ENCODE measurements at places on chromosomes 5 and 9. TPM values are rescaled to one million over a fixed set of nuclear protein-coding genes. Genes with fewer than 3 reads are reported as not detected.
A peak's percentile ranks its signal among the peaks of the same experiment; 100 is the strongest.

FAM163B gene
- 1.2 TPM for total RNA-seq

SKP1 gene
- 272 TPM for total RNA-seq

TUBB4B gene
- 779 TPM for total RNA-seq

DNA sequence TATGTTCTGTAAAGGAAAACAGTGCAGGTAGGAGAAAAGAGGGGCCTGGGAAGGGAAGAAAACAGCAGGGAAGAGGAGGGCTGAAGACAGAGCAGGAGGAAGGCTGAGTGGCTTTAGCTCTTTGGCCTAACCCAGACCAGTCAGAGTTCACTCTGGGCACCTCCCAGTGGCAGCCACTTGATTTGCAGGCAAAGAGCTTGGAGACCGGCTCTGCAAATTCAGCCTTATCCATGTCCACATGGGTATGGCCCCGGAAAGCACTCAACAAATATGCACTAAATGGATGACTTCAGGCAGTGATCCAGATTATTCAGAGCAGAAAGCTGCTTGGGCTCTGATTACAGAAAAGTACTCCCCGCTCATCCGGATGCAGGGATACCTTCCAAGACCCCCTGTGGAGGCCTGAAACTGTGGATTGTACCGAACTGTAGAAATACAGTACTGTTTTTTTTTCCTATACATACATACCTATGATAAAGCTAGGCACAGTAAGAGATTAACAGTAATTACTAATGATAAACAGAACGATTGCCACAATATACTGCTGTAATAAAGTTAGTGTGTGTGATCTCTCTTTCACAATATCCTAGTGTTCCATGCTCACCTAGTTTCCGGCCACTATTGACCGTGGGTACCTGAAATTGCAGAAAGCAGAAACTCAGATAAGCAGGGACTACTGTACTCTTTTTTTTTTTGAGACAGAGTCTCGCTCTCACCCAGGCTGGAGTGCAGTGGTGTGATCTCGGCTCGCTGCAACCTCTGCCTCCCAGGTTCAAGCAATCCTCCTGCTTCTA lies 4.6 kb upstream of the RNU6ATAC start:
- no peaks in the 10 kb centered on the region for H3K27me3 ChIP-seq
- no peaks in the 10 kb centered on the region for H3K36me3 ChIP-seq
- DNase-seq = no peak
- H3K4me1 ChIP-seq = peaks cover 4% of the 10 kb centered on the region

GRCh38 chr5:150488519-150489359 lies 19.2 kb upstream of the NDST1 start:
- H3K4me3 ChIP-seq = no peak overlapping the region
- no peaks in the 10 kb centered on the region for H3K36me3 ChIP-seq
- peak overlapping the region; percentile 89 for H3K27ac ChIP-seq

- H3K27me3 ChIP-seq = no peaks in the 10 kb centered on the region
- no peaks in the 10 kb centered on the region for H3K36me3 ChIP-seq
- no peak overlapping the region for H3K4me3 ChIP-seq
- no peaks in the 10 kb centered on the region for H3K4me1 ChIP-seq
These were observed 27.4 kb downstream of the CENPK start for GRCh38 chr5:65535529-65535987.

DNA sequence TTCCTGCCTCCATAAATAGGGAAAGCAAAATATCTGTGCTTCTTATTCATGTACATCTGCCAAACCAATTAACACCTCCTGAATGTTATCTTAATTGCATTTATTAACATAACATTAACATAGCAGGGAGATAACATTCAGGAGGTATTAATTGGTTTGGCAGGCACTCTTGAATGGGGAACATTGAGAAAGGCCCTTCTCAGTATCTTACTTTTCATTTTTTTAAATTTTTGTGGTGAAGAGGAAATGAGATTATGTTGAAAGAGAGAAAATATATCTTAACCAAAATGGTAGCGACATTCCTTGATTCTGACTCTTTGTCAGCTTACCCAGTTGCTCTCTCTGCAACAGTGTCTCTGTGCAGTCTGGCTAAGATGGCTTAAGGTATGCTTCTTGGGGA lies 100.4 kb upstream of the TLE1 start:
- no peak overlapping the region for H3K4me3 ChIP-seq
- no peaks in the 10 kb centered on the region for H3K27me3 ChIP-seq
- no peaks in the 10 kb centered on the region for H3K36me3 ChIP-seq
- no peak overlapping the region for H3K27ac ChIP-seq
- no peaks in the 10 kb centered on the region for H3K4me1 ChIP-seq
- DNase-seq = no peak

GRCh38 chr5:132190161-132190817 lies 37.4 kb downstream of the P4HA2 start:
- H3K36me3 ChIP-seq = no peaks in the 10 kb centered on the region
- H3K27ac ChIP-seq = no peak overlapping the region
- H3K27me3 ChIP-seq = no peaks in the 10 kb centered on the region
- no peak for DNase-seq
- H3K4me3 ChIP-seq = no peak overlapping the region
- no peaks in the 10 kb centered on the region for H3K4me1 ChIP-seq

- no peaks in the 10 kb centered on the region for H3K36me3 ChIP-seq
- H3K4me3 ChIP-seq = no peak overlapping the region
- peak overlapping the region; percentile 78 for H3K27ac ChIP-seq
- H3K4me1 ChIP-seq = peaks cover 18% of the 10 kb centered on the region
These were observed 3.9 kb downstream of the GLIPR2 start for GRCh38 chr9:36140086-36141084.

DNA sequence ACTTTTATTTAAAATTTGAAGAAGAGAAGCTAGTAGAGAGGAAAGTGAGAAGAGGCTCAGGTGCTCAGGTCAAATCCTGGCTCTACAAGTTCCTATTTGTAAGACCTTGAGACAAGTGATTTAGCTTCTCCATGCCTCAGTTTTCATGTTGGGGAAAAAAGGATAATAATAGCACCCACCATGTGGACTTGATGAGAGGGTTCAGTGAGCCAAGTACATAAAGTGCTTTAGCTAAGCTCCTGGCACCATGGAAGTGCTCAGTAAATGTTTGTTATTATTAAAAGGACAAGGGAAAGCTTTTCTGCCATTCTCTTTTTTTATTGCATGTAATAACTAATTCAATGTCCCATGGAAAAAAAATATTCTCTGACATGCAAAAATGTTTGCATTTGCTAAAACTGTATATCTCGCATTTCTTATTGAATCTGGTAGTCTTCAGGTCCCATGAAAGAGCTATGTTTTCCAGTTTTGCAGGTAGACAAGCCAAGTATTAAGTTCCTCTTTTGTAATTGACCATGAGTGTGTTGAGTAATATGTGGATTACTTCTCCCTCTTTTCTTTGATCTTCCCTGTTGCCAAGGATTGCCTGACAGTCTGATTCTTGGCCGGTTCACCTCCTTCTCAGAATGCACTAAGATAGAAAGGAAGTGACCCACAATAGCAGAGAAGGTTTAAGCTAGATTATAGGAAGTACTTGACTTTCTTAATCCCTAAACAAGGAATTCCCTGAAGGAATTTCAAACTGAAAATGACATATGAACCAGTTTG lies 45.6 kb upstream of the TRIM32 start:
- H3K27ac ChIP-seq = no peak overlapping the region
- H3K4me3 ChIP-seq = no peak overlapping the region
- no peaks in the 10 kb centered on the region for H3K4me1 ChIP-seq
- DNase-seq = no peak

DNA sequence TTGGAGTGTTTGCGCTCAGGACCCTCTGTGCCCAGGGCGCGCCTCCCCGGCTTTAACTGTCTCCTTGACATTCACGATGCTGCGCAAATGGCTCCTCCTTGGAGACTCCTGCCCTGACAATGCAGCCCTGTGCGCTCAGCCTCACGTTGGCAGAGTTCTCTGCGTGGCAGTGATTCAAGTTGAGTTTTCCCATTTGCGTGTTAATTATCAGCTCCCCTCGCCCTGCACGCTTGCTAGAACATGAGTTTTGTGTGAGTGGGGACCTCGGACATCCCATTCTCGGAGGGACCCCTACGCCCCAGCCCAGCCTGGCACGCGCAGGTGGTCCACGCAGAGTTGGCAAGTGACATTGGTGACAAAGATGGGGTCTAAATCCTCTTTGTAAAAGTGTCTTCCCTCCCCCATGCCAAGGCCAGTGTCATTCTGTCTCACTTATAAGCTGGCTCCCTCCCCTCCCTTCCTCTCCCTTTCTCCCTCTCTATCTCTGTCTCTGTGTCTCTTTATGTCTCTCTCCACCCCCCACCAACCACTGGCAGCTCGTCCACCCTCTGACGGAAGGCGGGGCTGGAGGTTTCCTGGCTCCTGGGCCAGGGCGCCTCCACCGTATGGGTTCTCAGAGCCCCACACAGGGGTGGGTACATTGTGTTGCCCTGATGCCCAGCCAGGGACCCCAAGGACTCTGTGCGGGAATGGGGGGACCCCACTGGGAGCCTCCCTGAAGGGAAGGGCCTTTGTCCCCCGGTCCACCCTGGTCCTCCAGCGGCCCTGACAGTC lies 169.3 kb downstream of the OLFM1 start:
- no peak overlapping the region for H3K27ac ChIP-seq
- no peak overlapping the region for H3K4me3 ChIP-seq
- DNase-seq = no peak

DNA sequence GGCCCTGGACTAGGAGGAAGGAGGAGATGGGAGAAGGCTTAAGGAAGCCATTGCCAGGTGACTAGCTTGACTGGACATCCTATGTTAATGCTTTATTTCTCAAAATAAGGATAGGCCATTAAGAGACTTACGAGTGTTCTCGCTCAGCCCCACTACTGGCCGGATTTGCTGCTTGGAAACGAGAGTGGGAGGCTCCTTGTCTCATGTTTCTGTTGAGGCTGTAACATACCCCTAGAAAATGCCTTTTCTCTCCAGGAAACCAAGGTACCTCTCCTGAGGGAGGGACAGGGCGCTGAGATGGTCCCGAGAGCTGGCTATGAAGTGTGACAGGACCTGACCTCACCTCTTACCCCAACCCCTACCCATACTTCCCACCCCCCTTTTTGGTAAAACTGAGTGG lies 60.0 kb downstream of the RALGPS1 start:
- DNase-seq = no peak
- H3K27me3 ChIP-seq = no peaks in the 10 kb centered on the region
- no peak overlapping the region for H3K27ac ChIP-seq
- H3K4me3 ChIP-seq = no peak overlapping the region

DNA sequence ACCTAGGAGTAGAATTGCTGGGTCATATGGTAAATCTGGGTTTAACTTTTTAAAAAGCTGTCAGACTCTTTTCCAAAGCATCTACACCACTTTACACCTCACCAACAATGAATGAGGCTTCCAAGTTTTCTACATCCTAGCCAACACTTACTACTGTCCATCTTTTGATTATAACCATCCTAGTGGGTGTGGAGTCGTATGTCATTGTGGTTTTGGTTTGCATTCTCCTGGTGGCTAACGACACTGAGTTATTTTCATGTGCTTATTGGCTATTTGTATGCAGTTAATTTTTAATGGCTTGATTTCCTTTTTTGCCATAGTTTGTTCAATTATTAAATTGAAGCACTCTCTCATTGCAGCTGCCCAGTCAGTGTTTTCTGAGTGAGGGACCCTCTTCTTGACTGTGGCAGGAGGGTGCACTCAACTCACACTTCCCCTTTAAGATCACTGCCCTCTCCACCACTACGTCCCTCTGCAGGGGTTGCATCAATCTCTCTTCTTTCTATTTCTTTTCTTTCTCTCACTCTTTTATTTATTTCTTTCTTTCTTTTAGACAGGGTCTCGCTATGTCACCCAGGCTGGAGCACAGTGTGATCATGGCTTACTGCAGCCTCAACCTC lies 182.3 kb downstream of the C9orf152 start:
- H3K36me3 ChIP-seq = no peaks in the 10 kb centered on the region

DNA sequence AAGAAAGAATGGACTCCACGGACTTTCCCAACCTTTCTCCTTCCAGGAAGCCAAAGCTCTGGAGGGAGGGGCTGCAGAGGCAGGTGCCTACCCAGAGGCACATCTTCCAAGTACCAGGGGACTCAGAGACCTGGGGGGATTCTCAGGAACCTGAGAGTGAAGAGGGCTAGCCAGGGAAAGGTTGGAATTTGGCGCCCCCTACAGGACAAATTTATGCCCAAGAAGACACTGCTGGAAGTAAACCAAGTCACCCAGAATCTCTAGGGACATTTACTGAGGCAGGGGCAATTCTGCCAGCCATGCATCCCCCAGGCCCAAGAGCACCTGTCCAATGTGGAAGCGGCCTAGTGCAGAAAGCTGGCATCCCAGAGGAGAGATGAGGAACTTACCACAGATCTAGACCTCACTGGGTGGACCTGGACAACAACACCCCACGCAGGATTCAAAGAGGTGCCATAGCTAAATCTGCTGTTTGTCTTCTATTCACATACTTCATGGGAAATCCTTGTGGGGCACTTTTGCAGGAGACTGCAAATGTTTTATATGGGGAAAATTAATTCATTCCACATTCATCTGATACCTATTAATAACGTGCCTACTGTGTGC lies 25.9 kb upstream of the IDNK start:
- no peak overlapping the region for H3K4me3 ChIP-seq
- DNase-seq = peak; percentile 53
- no peaks in the 10 kb centered on the region for H3K36me3 ChIP-seq
- H3K4me1 ChIP-seq = no peaks in the 10 kb centered on the region
- H3K27ac ChIP-seq = no peak overlapping the region

GRCh38 chr9:10242255-10242654 lies 370.5 kb downstream of the PTPRD start:
- H3K36me3 ChIP-seq = no peaks in the 10 kb centered on the region
- H3K4me3 ChIP-seq = no peak overlapping the region
- no peak for DNase-seq
- no peak overlapping the region for H3K27ac ChIP-seq
